ENCODE measurements at places on chromosomes 2 and 18.

DNA sequence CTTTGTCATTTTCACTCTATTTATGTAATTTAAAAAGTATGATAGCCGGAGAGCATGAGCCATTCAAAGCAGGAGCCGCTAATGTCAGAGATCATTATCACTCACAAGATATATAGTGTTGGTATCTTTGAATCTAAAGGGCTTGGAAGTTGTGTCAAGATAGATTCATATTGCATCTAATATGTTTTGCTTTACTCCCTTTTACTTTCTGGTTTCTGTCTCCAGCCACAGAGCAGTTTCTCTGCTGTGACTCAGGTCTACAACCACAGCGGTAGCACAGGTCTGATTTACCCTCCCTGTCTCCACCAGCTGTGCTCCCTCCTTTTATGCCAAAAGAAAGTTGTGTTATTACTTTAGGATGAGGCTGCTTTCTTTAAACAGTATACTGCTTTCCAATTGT, 424.0 kb downstream of the ARHGAP15 start:
- no peak for DNase-seq

- DNase-seq = no peak
Measured at GRCh38 chr2:7933672-7934071, 748.2 kb upstream of the ID2 start.

DNA sequence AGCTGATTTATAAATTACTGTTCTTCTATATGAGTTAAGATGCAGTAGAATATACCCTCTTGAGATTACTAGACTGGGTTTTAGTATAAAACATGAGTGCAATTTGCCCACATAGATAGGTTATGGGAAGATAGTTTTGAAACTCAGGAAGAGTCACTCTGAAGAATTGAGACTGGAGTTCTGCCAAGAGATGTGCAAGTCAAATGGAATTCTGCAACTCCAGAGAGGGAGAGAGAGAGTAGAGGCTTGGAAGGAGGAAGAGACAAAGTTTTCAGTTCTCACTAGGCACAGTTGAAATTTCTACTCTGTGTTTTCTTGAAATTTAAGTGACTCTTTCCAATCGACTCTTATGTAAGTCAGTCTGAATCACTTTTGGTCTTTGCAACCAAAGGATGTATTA, 878.8 kb downstream of the TSN start:
- no peak for DNase-seq

DNA sequence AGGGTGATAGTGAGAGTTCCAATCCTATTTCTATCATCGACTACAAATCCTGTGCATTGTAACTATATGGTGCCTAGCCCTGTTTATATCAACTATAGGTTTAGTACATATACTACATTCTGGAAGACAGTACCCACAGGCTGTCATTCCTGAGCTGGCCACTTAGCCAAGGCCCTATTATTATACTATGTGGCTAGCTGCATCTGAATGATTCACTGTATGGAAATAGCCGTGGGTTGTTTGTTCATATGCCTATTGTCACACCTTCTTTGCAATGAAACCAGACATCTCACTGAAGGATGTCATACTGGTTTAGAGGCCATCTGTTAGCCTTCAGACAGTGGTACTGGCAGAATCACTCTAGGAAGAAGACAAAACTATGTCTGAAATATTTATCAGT, 62.3 kb upstream of the FSIP2 start:
- DNase-seq = no peak

- no peak for DNase-seq
Measured at GRCh38 chr2:232533944-232534710, 5.4 kb upstream of the CHRNG start.

DNA sequence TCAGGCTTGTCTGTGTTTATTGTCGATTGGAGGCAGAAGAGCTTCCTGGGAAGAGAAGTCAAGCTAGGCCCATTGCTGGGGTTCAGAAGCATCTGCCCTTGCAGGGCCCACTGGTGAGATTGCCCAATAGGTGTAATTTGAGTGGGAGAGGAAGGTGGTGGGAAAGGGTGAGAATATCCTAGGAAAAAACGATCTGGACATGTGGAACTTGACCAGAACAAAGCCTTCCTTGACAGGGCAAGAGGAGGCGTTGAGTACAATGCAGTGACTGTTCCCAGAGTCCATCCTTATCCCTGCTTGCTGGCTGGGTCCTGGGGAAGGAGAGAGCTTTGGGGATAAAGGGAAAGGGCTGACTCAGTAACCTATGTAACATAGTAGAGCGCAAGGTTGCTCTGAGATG, 27.1 kb downstream of the NABP1 start:
- DNase-seq = no peak

GRCh38 chr2:42178335-42178734, 9.2 kb downstream of the EML4 start:
- DNase-seq = no peak
